ENCODE measurements at places on chromosomes 5 and 9. TPM values are rescaled to one million over a fixed set of nuclear protein-coding genes. Genes with fewer than 3 reads are reported as not detected.

DNA sequence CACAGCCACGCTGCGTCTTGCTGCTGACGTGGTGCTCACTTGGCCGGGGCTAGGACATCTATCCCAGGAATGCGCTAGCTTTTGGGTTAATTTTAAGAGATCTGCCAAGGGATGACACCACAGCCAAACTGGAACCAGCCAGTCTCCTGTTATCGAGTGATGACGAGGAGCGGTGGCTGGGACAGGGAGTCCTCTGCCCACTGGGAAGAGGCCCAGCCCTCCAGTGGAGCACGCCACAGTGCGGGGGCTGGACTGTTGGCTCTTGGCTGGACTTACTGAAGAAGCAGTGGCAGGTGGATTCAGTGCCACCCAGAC lies 55.1 kb upstream of the PHYKPL start:
- H3K4me1 ChIP-seq = no peaks in the 10 kb centered on the region
- H3K27ac ChIP-seq = no peak overlapping the region
- no peak overlapping the region for H3K4me3 ChIP-seq

GRCh38 chr5:110634475-110634874 lies 92.0 kb downstream of the TMEM232 start:
- no peak for DNase-seq
- no peak overlapping the region for H3K27ac ChIP-seq
- no peaks in the 10 kb centered on the region for H3K4me1 ChIP-seq
- H3K36me3 ChIP-seq = no peaks in the 10 kb centered on the region

GRCh38 chr9:93574900-93575795 lies 1.2 kb upstream of the PHF2 start:
- peak overlapping the region; percentile 52 for H3K4me3 ChIP-seq
- H3K27ac ChIP-seq = peak overlapping the region; percentile 77
- peaks cover 18% of the 10 kb centered on the region for H3K4me1 ChIP-seq
- H3K36me3 ChIP-seq = no peaks in the 10 kb centered on the region
- no peak for DNase-seq

GRCh38 chr5:59583151-59583809 lies 310.2 kb downstream of the PDE4D start:
- DNase-seq = no peak
- H3K4me1 ChIP-seq = no peaks in the 10 kb centered on the region
- no peaks in the 10 kb centered on the region for H3K27me3 ChIP-seq
- no peaks in the 10 kb centered on the region for H3K36me3 ChIP-seq

DNA sequence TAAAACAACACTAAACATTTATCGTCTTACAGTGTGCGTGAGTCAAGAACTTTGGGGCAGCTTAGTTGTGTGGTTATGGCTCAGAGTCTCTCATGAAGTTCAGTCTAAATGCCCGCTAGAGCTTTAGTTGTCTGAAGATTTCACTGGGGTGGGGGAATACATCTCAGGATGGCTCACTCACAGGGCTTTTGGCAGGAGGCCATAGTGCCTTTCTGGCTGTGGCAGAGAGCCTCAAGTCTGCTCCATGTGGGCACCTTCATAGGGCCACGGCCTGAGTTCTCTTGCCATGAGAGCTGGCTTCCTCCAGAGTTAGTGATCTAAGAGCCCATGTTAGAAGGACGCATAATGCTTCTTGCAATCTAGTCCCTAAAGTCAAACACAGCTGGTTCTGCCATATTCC lies 258.8 kb upstream of the NUDT12 start:
- no peaks in the 10 kb centered on the region for H3K36me3 ChIP-seq
- H3K27me3 ChIP-seq = no peaks in the 10 kb centered on the region
- no peak overlapping the region for H3K4me3 ChIP-seq
- H3K27ac ChIP-seq = no peak overlapping the region
- DNase-seq = no peak
- H3K4me1 ChIP-seq = no peaks in the 10 kb centered on the region

DNA sequence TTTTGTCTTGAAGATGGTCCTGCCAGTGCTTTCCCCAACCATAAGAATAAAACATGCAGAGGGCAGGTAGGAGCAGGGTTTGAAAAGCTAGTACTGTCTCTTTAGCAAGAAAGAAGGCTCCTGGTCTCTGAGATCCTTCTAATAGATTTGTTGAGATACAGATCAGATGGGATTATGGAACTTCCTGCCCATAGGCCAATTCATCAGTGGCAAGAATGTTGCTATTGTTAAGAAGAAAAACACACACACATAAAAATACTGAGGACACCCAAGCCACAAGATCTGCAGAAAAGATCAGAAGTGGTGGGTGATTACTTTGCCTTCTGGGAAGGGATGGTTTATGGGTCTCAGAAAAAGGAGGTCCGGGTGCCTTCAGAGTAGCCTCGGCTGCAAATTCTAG lies 59.8 kb downstream of the TNC start:
- H3K27me3 ChIP-seq = no peaks in the 10 kb centered on the region
- DNase-seq = no peak
- H3K4me1 ChIP-seq = peaks cover 14% of the 10 kb centered on the region
- no peak overlapping the region for H3K4me3 ChIP-seq
- no peak overlapping the region for H3K27ac ChIP-seq

- no peaks in the 10 kb centered on the region for H3K36me3 ChIP-seq
- no peak for DNase-seq
- no peaks in the 10 kb centered on the region for H3K27me3 ChIP-seq
- H3K4me3 ChIP-seq = no peak overlapping the region
Observed at GRCh38 chr5:172797771-172798191, 26.8 kb upstream of the DUSP1 start.

DNA sequence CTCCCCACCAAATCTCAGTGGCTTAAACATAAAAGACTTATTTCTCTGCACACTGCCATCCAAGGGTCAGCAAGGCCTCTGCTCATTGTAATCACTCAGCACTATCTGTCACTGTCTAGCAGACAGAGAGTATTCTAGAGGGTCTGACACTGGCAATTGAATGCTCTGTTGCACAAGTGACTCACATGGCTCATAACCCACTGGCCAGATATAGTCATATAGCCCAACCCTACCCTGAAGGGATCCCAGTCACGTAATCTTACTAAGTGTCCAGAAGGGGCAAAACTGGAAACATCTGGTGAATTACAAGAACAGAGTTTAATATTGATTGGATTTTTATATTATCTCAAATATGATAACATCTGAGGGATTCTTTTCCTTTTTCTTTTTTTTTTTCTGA lies 80.7 kb downstream of the TSSK1B start:
- DNase-seq = no peak
- no peaks in the 10 kb centered on the region for H3K36me3 ChIP-seq
- peaks cover 3% of the 10 kb centered on the region for H3K4me1 ChIP-seq
- H3K27ac ChIP-seq = no peak overlapping the region

DNA sequence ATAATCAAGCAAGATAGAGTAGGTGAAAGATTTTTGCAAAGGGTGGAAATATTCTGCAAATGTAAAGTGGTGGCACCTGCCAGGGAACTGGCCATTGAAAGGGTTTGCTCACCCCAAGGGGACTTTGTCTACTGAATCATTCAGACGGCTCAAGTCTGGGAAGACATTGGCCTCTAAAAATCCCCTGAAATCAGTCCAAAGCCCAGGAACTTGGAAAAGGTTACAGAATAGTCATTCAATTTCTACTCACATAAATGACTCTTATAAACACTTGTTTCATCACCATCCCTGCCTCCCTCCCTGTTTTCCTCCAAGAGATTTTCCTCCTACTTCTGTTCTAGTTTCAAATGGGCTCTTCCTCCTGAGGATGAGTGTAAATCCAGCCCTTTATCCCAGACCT lies 28.5 kb downstream of the ZNF366 start:
- H3K27ac ChIP-seq = no peak overlapping the region
- H3K4me1 ChIP-seq = peaks cover 2% of the 10 kb centered on the region
- no peak overlapping the region for H3K4me3 ChIP-seq
- no peaks in the 10 kb centered on the region for H3K36me3 ChIP-seq

GRCh38 chr5:160175438-160176218 lies 53.7 kb upstream of the FABP6 start:
- peaks cover 5% of the 10 kb centered on the region for H3K4me1 ChIP-seq
- H3K27me3 ChIP-seq = no peaks in the 10 kb centered on the region
- H3K4me3 ChIP-seq = no peak overlapping the region
- DNase-seq = peak; percentile 41

GARIN3 gene
- not detected for total RNA-seq

PPP2R2B gene
- not detected for total RNA-seq

TMEM215 gene
- total RNA-seq = not detected
